Myocyte (in vitro differentiated cells): ENCODE measurements at places on chromosomes 7 and 10. TPM values are rescaled to one million over a fixed set of nuclear protein-coding genes. Genes with fewer than 3 reads are reported as not detected.

Gene AKR1D1
- total RNA-seq = not detected in 2 replicates

Gene CPVL
- total RNA-seq = 0.47 and 0.62 TPM in 2 replicates

Gene C7orf33
- not detected in 2 replicates for total RNA-seq

Gene EN2
- 0.91 and 1.7 TPM in 2 replicates for total RNA-seq

Gene C10orf90
- total RNA-seq = 0.21 and 0.72 TPM in 2 replicates

Gene KCP
- 0.19 and 0.42 TPM in 2 replicates for total RNA-seq

Gene PPP1R17
- total RNA-seq = not detected in 2 replicates

Gene CFAP70
- total RNA-seq = 1.0 and 1.8 TPM in 2 replicates

Gene WNT2
- not detected in 2 replicates for total RNA-seq

Gene AGFG2
- total RNA-seq = 10.5 and 11.7 TPM in 2 replicates

Gene UBE2D4
- total RNA-seq = 63.4 and 70.0 TPM in 2 replicates

Gene PPP1R9A
- total RNA-seq = 8.5 and 10.1 TPM in 2 replicates

Gene LRIT1
- total RNA-seq = 0.11 TPM in 1 of 2 replicates, not detected in the other

Gene EPHB6
- 0.08 and 0.16 TPM in 2 replicates for total RNA-seq

Gene SYT15B
- not detected in 2 replicates for total RNA-seq

Gene SUN3
- total RNA-seq = 0.32 TPM in 1 of 2 replicates, not detected in the other

Gene RGR
- 2.3 and 8.2 TPM in 2 replicates for total RNA-seq

Gene ARHGAP22
- 42.8 and 46.6 TPM in 2 replicates for total RNA-seq

Gene CNPY1
- 0.68 and 2.2 TPM in 2 replicates for total RNA-seq

Gene ENTPD1
- 0.21 and 1.0 TPM in 2 replicates for total RNA-seq

Gene MEIG1
- not detected in 2 replicates for total RNA-seq

Gene ODAD2
- total RNA-seq = 0.16 TPM in 1 of 2 replicates, not detected in the other

Gene TMEM176A
- not detected in 2 replicates for total RNA-seq

Gene CDC14C
- total RNA-seq = not detected in 2 replicates

Gene SGCE
- 64.9 and 87.6 TPM in 2 replicates for total RNA-seq

Gene ZPBP
- not detected in 2 replicates for total RNA-seq

Gene RINT1
- total RNA-seq = 14.6 and 19.1 TPM in 2 replicates

Gene VAX1
- total RNA-seq = not detected in 2 replicates

Gene GNB2
- total RNA-seq = 96.5 and 115 TPM in 2 replicates

Gene CYP2W1
- not detected in 2 replicates for total RNA-seq

Gene CDK13
- 52.6 and 52.9 TPM in 2 replicates for total RNA-seq

Gene C10orf67
- total RNA-seq = not detected in 2 replicates
